ENCODE measurements at places on chromosomes 6 and 20.

GRCh38 chr6:137813308-137813970 is 53.6 kb upstream of the TNFAIP3 start:
- DNase-seq: no peak

- no peak for DNase-seq
Observed at GRCh38 chr6:168345896-168346754, 26.5 kb upstream of the DACT2 start.

- DNase-seq: no peak
Observed at GRCh38 chr6:168596344-168596743, 155.4 kb downstream of the SMOC2 start.

GRCh38 chr20:53221731-53222130 is 249.6 kb downstream of the TSHZ2 start:
- no peak for DNase-seq

DNA sequence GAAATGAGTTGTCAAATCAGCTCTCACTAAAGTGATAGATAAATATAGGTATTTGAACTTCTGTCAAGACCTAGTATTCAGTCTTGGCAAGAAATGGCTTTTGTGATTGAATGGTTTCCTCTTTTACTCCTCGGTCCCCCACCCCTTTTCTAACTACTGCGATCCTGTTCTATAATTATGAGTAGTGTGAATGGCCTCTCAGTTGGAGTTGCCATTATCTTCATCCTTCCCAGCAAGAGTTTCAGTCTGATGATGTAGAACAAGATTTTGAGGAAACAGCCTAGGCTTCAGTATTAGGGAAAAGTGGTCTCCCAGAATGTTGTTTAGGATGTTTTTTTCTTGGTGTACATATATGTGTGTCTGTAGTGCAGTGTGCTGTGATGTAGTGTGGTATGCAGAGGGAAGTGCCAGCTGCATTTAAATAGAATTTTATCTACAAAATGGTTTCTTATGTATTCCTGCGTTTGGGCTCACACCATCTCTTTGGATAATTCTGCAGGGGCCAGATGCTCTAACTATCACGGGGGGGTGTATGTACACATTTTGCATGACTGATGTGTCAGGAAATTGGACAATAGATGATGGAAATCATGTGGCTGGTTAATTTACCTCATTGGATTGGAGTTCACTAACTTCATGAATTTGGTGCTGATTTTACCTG is 180.1 kb upstream of the MMS22L start:
- DNase-seq: no peak

DNA sequence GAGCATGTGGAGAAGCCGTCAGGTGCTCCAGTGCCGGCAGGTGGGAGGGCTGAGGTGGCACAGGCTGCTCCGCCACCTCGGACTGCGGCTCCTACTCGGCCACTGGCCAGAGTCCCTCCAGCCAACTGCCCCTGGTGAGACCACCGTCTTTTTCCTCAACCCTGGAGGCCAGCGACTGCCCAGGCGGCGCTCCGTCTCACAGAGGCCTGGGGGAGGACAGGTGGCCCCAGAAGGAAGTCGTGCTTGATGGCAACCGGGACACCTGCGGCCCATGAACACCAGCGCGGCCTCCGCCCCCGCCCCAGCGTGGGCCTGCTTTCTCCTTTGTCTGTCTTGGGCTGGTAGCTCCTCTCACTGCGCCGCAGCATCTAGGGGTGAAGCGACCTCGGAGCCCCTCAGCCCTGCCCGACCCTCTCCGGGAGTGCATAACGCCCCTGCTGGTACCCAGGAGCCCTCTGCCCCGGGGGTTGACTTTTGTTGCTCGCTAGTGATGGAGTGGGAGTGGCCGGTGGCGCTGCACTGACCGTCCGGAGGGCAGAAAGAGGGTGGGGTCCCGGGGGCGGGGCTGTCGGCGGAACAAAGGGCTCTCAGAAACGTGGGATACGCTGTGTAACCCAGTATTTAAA is 706 bp upstream of the TUBB2B start:
- DNase-seq: no peak

DNA sequence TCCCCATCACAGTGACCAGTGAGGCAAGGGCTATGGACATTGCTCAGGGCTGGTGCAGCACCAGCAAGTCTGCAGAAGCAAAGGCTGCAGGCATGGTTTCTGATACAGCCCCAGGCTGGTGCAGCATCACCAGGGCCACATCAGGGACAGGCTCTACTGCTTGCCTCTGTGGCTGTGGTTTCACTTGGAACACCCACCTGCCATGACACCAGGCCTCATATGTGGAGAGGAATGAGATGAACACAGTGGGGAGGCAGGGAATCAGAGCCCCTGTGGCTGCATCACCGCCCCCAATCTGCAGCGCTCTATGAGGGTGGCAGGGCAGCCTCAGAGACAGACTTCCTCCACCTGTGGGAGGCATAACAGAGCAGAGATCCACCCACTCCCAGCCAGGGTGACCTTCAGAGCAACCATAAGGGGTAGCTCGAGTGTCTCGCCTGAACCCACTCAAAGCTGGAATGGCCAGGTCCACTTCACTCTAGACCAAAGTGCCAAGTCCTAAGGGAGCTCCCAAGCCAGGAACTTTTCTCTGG is 7.9 kb downstream of the RING1 start:
- DNase-seq: no peak

DNA sequence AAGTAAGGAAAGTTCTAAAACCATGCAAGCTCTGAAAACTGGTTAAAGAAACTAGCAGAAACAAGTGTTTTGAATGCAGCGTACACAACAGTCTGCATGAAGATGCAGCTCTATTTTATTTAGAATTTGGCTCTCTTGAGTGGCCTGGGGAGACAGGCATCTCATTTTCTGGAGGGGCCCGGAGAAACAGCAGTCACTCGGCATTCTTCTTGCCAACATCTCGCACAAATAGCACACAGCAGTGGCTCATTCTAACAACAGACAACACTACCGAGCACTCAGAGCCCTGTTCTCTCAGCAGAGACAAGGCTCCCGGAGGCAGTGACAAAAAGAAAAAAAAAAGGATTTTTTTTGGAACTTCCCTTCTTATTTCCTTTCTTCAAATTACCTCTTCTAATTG is 108.5 kb upstream of the STMND1 start:
- DNase-seq: no peak

DNA sequence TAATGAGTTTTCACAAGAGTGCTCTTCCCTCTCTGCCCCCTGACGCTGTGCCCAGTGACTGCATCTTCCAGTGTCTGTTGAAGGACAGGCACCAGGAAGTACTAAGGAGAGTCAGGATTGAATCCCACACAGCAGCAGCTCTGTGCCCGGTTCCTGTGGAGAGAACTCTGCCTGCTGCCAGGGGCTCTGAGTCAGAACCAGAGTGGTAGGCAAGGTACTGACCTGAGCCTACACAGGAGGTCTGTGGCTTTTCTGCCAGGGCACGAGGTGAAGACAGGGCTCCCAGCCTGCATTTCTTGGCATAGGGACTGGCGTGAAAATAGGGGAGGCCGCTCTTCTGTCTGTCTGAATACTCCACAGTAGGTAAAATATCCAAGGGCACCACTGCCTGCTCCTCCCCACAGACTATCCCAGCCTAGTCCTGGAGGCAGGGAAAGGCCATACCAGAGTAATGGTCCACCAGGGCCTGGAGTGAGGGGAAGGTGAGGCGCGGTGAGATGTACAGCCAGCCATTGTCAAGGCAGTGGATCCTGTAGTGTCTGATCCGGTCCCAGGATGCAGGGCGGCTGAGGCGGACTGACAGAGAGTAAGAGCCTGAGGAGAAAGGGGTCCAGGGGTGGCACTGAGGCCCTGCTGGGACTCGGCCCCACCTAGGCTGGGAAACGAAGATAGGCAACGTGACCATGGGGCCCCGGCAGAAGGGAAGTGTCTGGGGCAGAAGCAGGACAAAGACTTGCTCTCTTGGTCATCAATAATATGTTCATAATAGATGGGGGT is 9.4 kb downstream of the RAB5IF start:
- DNase-seq: no peak

DNA sequence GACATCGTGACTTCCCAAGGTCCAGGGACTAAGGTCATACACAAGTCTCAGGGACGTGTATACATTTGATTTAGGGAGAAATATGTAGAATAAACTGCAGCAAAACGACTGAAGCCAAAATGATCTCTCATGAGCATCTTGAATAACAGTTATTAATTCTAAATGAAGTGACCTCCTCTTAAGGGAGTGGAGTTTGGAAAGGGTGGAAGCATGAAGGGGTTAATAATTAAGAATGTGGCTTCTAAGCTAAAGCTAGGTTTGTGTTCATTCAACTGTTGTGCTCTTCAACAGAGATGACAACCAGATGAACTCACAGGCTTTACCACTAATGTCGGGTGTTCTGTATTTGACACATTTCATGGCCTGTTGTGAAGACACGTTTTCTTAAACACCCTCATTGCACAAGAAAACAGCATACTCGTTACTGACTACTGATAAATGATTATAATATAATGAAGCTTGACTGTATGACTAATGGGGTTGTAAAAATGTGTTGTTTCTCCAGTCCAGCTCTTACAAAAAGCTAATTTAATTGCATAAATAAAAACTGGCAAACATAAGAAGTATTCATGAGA is 1.5 kb downstream of the PPP1R14C start:
- no peak for DNase-seq

DNA sequence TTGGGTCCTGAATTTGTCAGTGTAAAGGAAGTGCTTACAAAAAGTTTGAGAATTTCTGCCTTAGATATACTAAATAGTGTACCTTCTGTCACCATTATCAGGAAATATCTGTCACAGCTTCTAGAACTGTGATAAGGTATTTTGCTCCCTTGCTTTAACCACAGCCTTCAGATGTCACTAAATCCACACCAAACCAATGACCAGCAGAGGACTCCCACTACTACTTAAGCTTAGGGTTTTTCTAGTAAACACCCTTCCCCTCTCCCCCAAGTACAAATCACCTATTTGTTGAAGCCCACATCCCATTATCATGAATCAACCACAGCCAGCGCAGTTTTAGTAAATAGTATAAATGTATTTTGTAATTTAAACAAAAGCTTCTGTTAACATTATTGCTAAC is 8.6 kb upstream of the JPH2 start:
- no peak for DNase-seq

DNA sequence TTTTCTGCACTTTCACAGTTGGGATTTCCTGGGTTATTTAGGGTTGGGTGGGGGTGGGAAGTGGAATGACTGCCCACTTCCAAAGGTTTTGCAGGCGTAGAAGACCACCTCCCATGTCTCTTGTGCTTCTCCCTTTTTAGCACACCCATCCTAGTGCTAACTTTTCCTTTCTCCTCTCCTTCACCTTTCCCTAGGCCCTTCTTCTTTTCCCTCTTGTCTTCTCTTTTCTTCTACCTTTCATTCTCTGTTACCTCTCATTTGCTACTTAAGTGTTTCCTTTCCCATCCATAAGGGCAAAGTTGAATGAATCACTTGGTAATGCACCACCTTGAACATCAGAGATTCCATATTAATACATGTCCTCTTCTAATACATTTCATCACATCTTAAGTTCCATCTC is 105.0 kb upstream of the ZNF184 start:
- DNase-seq: no peak

- DNase-seq: no peak
Observed at GRCh38 chr20:51029963-51030920, 7.3 kb upstream of the KCNG1 start.

DNA sequence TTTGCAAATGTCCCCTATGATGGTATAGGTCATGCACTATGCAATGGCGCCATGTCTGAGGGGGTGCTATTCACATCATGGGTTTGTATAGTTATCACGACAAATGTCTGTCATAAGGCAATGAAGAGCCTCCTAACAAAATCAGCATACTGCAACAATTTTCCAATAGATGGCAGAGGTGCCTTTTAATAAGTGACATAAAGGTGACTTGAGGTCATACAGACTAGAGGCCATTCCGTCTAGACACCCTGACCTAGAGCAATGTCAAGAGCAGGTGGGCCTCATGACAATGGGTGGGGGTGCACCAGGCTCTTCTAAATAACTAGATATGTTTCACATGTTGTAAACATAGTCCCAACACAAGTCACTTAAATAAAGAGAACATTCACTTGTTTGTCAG is 107.7 kb downstream of the KIF6 start:
- no peak for DNase-seq

DNA sequence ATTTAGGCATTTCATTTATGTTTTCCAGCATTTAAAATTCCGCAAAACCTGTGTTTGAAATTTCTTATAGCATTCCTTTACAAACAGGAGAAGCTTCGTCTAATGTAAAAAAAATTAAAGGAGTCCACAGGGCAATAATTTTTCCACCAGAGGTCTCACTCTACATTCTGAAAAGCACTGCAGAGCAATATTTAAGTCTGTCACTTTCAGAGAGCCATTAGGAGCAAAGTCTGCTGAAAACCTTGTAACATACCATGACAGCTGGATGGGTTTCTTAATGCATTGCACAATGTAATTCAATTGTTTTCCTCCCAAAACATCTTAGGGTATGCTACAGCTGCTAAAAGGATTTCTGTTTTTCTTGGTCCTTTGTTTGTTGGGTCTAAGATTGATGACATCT is 18.0 kb downstream of the BAG2 start:
- DNase-seq: no peak

DNA sequence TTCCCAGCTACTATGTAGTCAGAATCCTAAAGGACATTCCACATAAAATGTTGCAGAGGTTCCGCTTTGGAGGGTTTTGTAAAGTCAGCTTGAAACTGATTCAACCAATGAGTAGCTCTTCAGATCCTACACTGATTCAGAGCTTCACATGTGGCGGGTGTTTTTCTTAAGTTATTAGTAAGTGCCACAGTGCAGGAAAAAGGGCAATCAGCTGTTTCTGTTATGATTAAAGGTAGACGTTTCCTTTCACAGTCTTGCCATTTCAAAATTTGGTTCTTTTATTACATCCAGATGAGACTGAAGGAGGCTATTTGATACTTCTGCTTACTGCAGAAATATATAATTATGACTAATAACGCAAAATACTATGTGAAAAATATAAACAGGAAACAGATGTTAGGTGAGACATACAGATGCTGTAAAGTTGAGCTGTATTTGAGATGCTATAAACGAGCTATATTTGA is 443.9 kb downstream of the CDKAL1 start:
- no peak for DNase-seq

DNA sequence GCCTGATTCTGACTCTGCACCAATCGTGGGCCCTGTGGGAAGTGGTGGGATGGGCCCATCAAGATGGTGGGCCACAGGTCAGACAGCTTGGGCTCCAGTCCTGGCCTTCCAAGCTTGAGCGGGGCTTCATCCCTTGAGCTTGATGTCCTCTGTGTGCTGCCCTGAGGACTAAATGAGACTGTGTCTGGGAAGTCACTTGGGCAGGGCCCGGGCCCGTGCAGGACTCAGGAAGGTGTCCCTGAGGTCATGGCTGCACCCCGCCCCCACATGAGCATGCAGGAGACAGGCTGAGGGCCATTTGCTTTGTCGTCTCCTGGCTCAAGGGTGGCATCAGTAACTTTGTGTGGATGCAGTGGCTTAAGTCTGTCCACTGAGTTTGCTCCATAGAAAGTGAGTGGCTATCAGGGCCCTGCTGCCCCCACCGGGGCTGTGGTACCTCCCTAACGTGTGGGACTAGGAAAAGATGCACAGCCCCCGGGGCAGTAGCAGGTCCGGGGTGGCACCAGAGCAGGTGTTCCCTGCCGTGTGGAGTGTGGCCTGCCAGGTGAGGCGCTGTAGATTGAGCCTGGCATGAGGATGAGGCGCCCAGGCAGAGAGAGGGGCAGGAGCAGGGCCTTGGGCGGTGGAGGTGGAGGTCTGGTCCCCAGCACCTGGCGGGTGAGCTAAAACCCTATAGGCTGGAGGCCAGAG is 298.6 kb downstream of the TAF4 start:
- DNase-seq: no peak

GRCh38 chr20:25178563-25179438 is 16.7 kb upstream of the ENTPD6 start:
- DNase-seq: no peak

All from stimulated activated CD4-positive, alpha-beta T cell treated with anti-CD3 and anti-CD28 coated beads, TNF-alpha, amount 100 ng/mL, for 1 hour (primary cell).